ENCODE measurements at places on chromosomes 13 and 19. TPM values are rescaled to one million over a fixed set of nuclear protein-coding genes. Genes with fewer than 3 reads are reported as not detected.

DHDH gene
- 0.21 TPM for total RNA-seq

DNAAF3 gene
- 0.52 TPM for total RNA-seq

TBXA2R gene
- 1.8 TPM for total RNA-seq

ZNF28 gene
- 3.3 TPM for total RNA-seq

KIR2DL4 gene
- 0.31 TPM for total RNA-seq

Data from mononuclear cell (primary cell).